Aorta (tissue), 5 donors: ENCODE measurements at places on chromosomes 7 and 10. TPM values are rescaled to one million over a fixed set of nuclear protein-coding genes. Genes with fewer than 3 reads are reported as not detected.

GRCh38 chr10:83274088-83274487, 865.2 kb upstream of the GHITM start:
- no peak overlapping the region for H3K4me3 ChIP-seq
- H3K4me1 ChIP-seq, result no peaks in the 10 kb centered on the region
- H3K36me3 ChIP-seq, result no peaks in the 10 kb centered on the region
- H3K27ac ChIP-seq, result no peak overlapping the region
- no peak for DNase-seq

- H3K27ac ChIP-seq, result no peak overlapping the region
- H3K4me3 ChIP-seq, result no peak overlapping the region
- H3K27me3 ChIP-seq, result no peaks in the 10 kb centered on the region
- no peaks in the 10 kb centered on the region for H3K36me3 ChIP-seq
Observed at GRCh38 chr10:29304264-29304994, 15.6 kb downstream of the LYZL1 start.

DNA sequence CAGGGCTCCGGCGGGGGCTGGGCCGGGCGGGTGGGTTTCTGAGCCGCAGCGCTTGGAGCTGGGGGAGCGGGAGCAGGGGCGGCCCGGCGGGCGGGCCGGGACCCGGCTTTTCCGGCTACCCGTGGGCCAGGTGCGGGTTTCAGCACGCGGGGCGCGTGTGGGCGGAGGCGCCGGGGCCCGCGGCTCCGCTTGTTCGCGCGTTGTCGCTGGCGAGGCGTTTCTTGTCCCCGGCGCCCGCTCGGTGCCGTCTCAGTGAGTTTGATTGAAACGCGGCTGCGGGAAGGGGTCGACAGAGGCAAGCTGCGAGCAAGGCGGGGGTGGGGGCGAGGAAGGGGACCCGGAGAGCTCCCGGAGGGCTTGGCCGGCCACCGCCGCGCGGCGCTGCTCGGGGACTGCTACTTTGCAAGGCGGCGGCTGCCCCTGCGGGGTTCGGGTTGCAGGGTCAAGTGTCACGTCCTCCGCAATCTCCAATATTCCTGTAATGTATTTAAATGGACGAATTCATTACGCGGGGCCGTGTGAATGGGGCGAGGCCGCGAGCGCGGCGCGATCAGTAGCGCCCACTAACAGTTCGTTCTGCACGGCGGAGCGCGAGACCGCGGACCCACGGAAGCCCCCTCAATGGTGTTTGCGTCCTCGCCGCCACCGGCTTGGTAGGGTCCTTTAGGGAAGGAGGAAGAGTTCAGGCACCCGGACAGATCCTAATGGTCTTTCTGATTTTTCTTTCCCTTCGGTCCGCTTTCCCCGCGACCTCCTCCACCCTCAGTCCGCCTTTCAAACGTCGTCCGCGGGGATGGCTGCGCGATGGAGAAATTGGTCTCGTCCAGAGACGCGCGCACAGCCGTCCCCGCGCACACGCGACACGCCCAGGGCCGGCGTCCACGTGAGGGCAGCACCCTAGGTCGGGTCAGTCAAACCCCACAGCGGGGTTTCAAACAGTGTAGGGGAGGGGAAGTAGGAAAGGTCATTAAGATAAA, 76.9 kb downstream of the INSIG1 start:
- peak overlapping the region; percentile 29 for H3K4me3 ChIP-seq
- no peak overlapping the region for H3K27ac ChIP-seq
- no peak for DNase-seq

DNA sequence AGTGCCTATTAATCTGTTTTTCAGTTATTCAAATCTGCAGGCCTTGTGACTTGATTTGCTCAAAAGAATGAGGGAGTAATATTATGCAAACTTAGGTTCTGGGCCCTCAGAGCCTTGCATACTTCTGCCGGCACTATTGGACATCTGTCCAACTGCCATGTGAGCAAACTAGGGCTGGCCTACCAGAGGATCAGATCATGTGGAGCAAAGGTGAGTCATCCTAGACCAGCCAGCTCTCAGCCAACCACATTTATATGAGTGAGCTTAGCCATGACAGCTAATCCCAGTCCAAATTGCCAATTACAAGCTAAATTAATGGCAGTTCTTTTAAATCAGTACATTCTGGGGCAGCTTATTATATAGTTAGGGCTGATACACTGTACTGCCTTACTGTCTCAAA, 69.6 kb downstream of the SDHAF3 start:
- H3K27me3 ChIP-seq, result no peaks in the 10 kb centered on the region
- H3K4me1 ChIP-seq, result no peaks in the 10 kb centered on the region
- no peak for DNase-seq
- H3K36me3 ChIP-seq, result no peaks in the 10 kb centered on the region
- H3K27ac ChIP-seq, result no peak overlapping the region

DNA sequence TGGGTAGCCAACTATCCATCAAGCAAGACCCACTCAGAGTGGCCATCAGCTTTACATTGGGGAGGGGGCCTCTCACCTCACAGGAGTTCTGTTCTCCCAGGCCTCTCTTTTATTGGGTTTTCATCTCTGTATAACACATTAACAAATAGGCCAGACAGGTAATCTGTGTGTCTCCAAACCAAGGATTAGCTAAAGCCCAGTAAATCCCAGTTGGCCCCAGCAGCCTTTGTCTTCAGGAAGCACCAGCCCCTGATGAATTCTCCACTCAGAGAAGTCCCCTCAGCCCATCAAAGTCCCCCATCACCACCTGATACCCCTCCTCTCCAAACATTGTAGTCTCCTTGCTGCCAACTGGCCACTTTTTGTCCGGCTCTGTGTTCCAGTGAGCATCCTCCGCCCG, 16.9 kb upstream of the SLF2 start:
- H3K27me3 ChIP-seq, result no peaks in the 10 kb centered on the region
- no peak overlapping the region for H3K27ac ChIP-seq
- DNase-seq, result no peak
- no peaks in the 10 kb centered on the region for H3K4me1 ChIP-seq
- H3K4me3 ChIP-seq, result no peak overlapping the region

DNA sequence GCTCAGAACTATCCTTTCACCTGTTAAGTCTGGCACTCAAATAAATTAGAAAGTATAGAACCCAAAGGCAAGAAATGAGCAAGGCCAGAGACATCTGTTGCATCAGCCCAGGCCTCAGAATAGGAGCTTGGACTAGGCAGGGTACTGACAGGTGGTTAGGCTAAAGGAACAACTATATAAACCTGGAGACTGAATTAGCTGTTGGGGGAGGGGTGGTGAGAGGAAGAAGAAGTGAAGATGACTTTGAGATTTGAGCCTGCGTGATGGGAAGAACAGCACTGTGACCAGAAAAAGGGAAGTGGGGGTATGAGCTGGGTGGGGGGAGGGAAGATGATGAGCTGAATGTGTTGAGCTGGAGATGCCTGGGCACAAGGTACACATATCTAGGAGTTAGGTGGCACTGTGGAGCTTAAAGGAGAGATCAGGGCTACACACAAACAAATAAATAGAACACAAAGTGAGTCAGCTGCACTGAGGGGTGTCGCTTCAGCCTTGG, 244.7 kb downstream of the PTEN start:
- peaks cover 3% of the 10 kb centered on the region for H3K4me1 ChIP-seq
- H3K4me3 ChIP-seq, result no peak overlapping the region
- H3K27me3 ChIP-seq, result no peaks in the 10 kb centered on the region
- no peaks in the 10 kb centered on the region for H3K36me3 ChIP-seq

DNA sequence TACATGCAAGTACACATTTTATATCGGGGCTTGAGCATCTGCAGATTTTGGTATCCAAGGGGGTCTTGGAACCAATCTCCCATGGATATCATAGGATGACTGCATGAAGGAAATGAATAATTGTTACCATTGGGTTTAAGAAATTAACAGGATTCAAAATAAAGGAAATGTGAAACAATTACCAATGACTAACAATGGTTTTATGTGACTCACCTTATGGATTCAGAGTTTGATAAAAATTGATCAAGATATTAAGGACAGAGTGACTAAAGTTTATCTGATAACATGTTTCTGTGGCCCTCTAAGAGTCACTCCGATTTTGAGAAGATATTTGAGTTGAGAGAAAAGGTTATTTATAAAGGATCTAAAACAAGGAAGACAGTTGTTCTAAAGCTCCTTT, 93.0 kb upstream of the ODAD2 start:
- H3K27me3 ChIP-seq, result no peaks in the 10 kb centered on the region
- H3K4me3 ChIP-seq, result no peak overlapping the region
- no peak for DNase-seq
- no peaks in the 10 kb centered on the region for H3K4me1 ChIP-seq

DNA sequence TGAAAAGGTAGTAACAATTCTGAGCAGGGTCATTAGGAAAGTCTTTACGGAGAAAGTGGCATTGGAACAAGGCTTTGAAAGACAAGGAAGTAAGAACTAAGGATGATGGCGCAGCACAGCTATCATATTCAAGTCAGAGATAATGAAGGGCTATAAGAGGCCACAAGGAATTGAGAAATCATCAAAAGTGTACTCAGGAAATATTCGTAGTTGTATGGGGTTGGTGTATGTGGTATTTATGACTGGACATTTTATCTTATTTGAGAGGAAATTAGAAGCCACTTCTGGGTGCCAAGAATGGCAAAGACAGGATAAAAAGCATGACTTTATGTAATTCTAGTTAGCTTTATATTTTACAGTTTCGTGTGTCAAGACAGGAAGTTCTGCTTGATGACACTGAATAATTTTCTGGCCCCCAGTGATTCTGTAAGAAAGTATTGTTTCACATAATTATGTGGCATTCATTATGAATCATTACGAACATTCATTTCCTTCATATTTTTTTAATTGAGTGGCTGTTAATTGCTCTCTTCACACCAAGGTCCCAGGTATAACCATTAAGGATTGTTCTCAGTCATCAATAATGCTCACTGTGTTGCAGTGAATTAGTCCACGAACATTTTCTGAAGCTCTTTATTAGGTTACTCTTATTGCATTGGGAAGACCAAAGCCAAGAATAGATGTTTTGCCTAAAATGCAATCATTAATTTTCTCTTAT, 244.3 kb downstream of the PHF14 start:
- no peak for DNase-seq
- H3K27ac ChIP-seq, result no peak overlapping the region
- no peaks in the 10 kb centered on the region for H3K4me1 ChIP-seq

The TACC2 gene
- 41.0 TPM for polyA plus RNA-seq

The PRR15 gene
- 18.4 TPM for polyA plus RNA-seq

The DCLRE1C gene
- 5.9 TPM for polyA plus RNA-seq

The ABCA13 gene
- not detected for polyA plus RNA-seq

The HOXA7 gene
- polyA plus RNA-seq, result 3.3 TPM

The CALML5 gene
- polyA plus RNA-seq, result not detected

The TCF7L2 gene
- 14.0 TPM for polyA plus RNA-seq

The MTERF1 gene
- 8.4 TPM for polyA plus RNA-seq

The GDF2 gene
- not detected for polyA plus RNA-seq
